ENCODE measurements at places on chromosomes 3 and 15.

GRCh38 chr3:150396491-150396890 is 11.6 kb upstream of the TSC22D2 start:
- no peak overlapping the region for H3K4me3 ChIP-seq
- no peak for DNase-seq
- H3K4me1 ChIP-seq, result no peaks in the 10 kb centered on the region
- no peak overlapping the region for H3K27ac ChIP-seq

- no peak overlapping the region for H3K27ac ChIP-seq
- no peaks in the 10 kb centered on the region for H3K4me1 ChIP-seq
- no peak overlapping the region for H3K4me3 ChIP-seq
- peaks cover 12% of the 10 kb centered on the region for H3K36me3 ChIP-seq
- no peaks in the 10 kb centered on the region for H3K27me3 ChIP-seq
Observed at GRCh38 chr3:127026661-127027060, 43.7 kb downstream of the PLXNA1 start.

- no peak overlapping the region for H3K27ac ChIP-seq
- no peaks in the 10 kb centered on the region for H3K36me3 ChIP-seq
- no peaks in the 10 kb centered on the region for H3K27me3 ChIP-seq
- H3K4me3 ChIP-seq, result no peak overlapping the region
- H3K4me1 ChIP-seq, result peaks cover 3% of the 10 kb centered on the region
Observed at GRCh38 chr15:69793781-69794451, 303.8 kb downstream of the TLE3 start.

- H3K4me1 ChIP-seq, result no peaks in the 10 kb centered on the region
- H3K27me3 ChIP-seq, result no peaks in the 10 kb centered on the region
- H3K36me3 ChIP-seq, result no peaks in the 10 kb centered on the region
- no peak overlapping the region for H3K4me3 ChIP-seq
- no peak for DNase-seq
Observed at GRCh38 chr3:27326202-27326601, 43.0 kb downstream of the NEK10 start.

GRCh38 chr15:81896356-81896755 is 149.5 kb downstream of the MEX3B start:
- H3K4me3 ChIP-seq, result no peak overlapping the region
- no peak overlapping the region for H3K27ac ChIP-seq
- no peak for DNase-seq
- H3K4me1 ChIP-seq, result no peaks in the 10 kb centered on the region
- H3K27me3 ChIP-seq, result no peaks in the 10 kb centered on the region

Data from thymus (tissue), 14 donors.